Hematopoietic multipotent progenitor cell treated with erythropoietin and hydrocortisone succinate and interleukin-3 and kit ligand, for 17 days (in vitro differentiated cells): ENCODE measurements at places on chromosomes 12 and 14.

DNA sequence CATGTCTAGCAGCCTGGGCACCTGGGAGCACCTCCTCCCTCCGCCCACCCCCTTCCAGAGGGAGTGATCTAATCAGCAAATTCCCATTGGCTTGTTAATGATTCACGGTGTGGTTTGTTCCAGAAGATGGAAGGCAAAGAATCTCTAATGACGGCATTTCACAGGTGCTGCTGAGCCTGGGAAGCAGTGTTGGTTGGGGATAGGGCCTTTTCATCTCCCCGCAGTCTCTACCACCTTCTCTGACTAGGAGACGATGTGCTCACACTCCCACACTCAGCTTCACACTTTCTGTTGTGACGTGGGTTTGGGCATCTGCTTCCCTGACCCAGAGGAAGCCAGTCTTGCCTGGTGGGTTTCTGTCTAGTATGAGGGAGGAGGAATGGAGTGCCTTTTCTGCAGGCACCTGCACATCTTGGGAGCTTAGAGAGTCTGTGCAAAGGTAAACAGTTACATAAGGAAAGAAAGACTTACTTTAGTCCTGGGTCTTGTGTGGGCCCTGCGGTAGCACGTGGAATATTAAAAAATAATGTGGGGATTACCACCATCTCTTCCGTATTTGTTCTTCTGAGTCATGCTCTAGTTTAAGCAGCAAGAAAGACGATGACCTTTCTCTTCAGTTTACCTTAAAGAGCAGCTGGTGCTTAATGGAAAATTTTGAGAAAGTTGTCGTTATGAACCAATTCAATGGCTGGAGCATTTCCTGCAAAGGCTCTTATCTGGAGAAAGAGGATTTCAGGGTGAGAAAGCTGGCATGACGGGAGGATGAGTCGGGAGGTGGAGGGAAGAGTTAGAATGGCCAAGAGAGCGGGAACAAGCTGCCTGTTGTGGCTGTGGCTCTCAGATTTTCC, 70.6 kb upstream of the ARHGAP5 start:
- DNase-seq = no peak

- no peak for DNase-seq
These were observed 898.1 kb downstream of the GALC start for GRCh38 chr14:87094913-87095312.

GRCh38 chr14:99450266-99450665, 30.4 kb downstream of the SETD3 start:
- no peak for DNase-seq

GRCh38 chr14:52885230-52885629, 65.6 kb downstream of the FERMT2 start:
- no peak for DNase-seq

GRCh38 chr12:118874698-118875548, 106.4 kb upstream of the SRRM4 start:
- no peak for DNase-seq

DNA sequence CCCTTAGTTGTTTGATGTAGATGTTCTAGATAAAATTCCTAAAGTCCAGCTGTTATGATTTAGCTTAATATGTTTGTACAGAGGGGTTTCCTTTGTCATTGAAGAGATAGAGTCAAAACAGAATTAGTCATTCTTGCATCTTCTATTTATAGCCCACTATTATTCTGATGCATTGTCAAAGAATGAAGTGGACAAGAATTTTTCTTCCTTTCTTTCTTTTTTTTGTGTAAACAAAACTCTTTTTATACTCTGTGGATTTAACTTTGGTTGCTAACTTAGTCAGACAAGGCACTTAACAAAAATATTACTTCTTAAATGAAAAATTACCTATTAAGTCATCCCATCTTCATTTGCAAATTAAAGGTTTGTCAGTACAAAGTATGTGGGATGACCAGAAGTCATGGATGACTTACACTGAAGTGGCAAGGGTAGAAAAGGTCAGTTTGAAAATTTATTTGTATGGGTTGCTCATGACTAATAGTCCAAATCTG, 215.6 kb upstream of the DDHD1 start:
- DNase-seq = no peak

GRCh38 chr14:36700651-36701050, 39.0 kb downstream of the PAX9 start:
- DNase-seq = no peak

DNA sequence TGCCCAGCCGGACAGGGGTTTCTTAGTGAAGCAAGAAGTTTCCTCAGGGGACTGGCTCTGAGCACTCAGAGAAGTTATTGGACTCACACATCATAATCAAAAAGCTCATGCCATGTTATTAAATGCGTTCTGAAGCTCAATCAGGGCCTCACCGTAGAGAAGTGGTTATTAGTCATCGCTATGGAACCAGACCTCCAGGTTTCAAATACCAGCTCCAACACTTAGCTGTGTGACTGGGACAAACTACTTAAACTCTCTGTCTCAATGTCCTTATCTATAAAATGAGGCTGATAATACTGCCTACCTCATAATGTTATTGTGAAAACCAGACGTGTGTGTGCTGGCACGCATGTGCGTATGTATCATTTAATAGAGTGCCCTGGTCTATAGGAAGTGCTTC, 7.3 kb downstream of the STAT6 start:
- DNase-seq = no peak

DNA sequence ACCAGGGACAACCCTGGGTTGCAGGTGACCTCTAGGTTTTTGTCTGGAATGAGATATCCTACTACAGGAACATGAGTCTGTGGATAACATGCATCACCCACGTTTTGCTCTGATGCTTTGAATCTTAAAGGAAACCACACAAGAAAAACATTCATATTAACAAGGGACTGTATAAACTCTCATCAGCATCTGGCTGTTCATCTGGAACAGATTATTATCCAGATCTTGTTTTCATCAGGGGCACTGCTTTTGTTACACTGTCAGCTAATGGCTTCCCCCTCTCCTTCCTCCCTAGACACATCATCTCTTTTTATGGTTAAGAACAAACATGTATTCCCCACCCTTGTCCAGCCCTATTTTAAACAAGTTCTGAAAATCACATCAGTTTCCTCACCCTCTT, 1095.7 kb downstream of the AACS start:
- no peak for DNase-seq

GRCh38 chr14:85663256-85663655, 133.3 kb downstream of the FLRT2 start:
- DNase-seq = no peak

DNA sequence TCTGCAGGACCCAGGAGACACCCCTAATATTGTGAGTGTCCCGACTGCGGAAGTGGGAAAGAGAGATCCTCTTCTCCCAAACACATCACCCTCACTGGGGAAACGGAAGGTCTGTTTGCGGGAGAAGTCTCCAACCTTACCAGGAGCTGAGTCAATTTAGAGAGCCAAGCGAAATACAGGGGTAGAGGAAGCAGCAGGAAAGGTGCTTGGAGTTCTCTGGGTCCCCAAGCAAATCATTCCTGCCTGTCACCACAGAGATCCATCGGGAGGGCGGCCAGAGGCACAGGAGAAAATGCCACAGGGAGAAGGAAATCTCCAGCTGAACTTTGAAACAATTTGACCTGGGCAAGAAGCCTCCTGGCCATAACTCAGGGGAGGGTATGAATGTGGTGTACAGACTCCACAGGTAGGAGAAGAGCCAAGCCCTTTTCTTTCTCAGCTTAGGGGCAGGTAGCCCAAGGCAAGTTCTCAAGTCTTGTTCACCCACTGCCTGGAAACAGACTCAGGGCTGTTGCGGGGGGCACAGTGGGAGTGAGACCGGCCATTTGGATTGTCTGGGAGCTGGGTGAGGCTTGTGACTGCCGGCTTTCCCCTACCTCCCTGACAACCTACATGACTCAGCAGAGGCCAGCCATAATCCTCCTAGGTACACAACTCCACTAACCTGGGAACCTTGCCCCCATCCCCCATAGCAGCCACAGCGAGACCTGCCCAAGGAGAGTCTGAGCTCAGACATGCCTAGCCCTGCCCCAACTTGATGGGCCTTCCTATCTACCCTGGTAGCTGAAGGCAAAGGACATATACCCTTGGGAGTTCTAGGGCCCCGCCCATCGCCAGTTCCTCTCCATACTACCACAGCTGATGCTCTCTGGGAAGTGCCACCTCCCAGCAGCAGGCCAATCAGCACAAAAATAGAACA, 211.9 kb upstream of the ARHGAP5 start:
- DNase-seq = no peak

- no peak for DNase-seq
These were observed 70.9 kb downstream of the STXBP6 start for GRCh38 chr14:24978862-24979724.

DNA sequence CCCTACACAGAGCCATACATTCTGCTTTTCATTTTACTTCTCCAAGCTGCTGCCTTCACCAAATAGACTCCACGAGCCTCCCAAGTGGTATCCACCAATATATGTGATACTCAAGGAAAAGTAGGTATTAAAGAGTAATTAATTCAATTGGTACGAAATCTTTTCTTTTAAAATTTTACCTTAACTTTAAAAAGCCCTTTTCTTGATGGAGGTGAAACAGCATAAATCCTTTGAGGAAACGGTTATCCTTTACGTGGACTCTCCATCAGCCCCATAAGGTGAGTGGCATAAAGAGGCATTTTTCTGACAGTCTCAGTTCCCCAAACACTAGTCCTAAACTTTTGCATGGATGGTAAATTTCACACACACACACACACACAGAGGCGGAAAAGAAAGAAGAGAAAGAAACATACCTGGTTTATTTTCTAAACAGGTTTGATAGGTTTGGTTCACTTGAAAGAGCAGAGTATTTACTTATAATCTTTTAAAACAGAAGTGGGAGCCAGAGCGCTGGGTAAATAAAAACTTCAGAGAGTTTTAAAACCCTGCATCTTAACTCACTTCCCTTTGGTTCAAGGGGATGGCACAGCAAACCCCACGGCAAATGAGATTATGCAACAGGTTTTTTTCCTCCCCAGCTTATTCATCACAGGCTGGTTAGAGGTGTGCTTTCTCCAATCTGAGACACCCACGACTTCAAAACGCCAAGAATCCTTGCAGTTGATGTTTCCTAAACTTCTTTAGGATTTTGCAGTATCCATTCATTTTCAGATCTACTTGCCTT, 1.9 kb downstream of the DUSP16 start:
- no peak for DNase-seq

DNA sequence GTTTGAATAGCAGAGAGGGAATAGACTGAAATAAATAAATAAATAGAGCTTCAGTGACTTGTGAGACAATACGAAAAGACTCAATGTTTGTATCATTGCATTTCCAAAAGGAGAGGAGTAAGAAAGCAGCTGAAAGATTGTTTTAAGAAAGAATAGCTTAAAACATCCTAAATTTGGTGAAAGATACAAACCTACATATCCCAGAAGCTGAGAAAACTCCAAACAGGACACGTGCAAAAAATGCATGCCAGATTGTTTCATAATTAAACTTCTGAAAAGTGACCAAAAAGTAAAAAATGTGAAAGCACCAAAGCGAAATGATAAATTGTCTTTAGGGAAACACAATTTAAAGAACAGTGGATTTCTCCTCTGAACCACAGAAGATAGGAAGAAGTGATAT, 711.0 kb downstream of the AACS start:
- no peak for DNase-seq

DNA sequence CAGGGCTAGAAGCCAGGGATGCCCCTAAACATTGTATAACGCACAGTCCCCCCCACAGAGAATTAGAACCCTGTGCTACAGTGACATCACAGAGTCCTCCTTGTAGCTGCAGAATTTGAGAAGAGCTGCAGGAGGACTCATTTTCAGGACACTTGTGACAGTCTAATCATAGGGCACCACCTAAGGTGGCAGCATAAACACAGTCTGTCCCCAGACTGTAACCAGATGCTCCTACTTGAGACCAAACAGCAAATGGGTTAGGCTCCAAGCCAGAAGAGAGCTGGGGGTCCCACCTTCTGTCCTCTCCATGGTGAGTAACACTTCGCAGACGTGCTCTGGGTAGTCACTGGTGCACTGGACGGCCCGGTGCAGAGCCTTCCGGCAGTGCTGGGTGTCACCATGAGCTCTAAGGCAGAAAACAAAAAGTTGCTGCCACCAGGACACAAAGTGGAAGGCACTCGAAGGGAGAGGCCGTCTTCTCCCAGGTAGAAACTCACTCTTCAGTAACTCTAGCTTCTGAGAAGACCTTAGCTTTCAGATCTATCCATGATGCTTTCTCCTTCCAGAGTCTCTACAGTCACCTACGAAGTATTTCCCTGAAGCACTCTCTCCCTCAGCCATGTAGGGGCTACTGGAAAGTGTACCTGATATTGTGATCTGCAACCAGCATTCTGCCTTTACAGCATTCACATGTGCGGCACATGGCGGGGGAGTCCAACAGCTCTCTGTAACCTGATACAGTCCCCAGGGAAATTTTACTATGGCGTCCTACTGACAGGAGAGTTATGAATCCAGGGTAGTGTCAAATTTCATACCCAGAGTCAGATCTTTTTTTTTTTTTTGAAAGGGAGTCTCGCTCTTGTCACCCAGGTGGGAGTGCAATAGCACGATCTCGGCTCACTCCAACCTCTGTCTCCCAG, 17.1 kb downstream of the FICD start:
- DNase-seq = no peak

GRCh38 chr12:102172436-102172835, 25.2 kb downstream of the PMCH start:
- no peak for DNase-seq

GRCh38 chr14:104140213-104140462, 1.8 kb downstream of the KIF26A start:
- DNase-seq = no peak

GRCh38 chr14:50964683-50965390, 20.6 kb upstream of the PYGL start:
- DNase-seq = no peak

DNA sequence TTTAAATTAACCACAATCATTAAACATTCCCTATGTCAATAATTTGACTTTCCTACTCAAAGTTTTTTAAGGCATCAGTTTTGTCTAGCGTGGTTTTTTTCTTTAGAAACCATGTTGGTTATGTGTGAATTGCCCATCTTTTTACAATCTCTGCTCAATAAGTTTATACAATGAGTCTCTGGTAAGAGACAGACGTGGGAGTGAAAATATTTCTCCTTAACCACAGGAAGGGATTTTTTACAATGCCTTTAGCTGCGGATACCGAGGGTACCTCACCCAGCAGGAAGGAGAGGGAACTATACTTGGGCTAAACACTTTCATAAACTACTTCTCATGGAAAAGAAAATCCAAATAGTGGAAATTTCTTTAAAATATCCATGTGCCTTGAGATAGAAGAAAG, 191.4 kb upstream of the BCL2L14 start:
- DNase-seq = no peak

DNA sequence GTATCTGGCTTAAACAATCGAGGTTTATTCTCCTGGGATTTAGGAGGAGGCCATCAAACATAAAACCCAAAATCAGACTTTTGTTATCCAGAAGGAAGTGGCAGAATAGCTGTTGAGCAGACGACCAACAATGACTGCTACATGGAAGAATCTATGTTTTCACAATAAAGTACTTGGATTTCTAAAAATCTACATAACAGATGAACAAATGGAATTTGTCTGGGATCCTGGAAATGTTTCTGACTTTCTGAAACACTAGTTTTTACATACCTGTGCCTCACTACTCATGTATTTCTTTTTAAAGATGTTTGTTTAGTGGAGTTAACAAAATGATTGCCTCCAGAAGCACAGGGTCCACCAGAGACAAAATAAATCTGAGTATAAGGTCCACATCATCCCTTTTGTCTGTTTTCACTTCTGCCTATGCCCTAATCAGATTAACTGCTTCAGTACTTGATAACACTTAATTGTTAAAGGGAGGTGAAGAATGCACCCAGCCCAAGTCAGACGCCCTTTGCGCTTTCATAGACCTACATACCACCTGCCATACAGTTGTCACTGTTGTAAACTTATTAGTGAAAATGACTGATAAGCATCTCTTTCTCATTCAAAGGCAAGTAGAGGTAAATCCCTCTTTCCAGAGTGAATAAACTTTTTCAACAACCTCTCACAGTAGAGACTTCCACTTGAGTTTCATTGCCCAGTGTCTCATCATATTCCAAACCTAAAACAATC, 164.6 kb downstream of the EGLN3 start:
- no peak for DNase-seq
